ENCODE measurements at places on chromosomes 2 and 18. TPM values are rescaled to one million over a fixed set of nuclear protein-coding genes. Genes with fewer than 3 reads are reported as not detected.

The CPO gene
- total RNA-seq = not detected

DNA sequence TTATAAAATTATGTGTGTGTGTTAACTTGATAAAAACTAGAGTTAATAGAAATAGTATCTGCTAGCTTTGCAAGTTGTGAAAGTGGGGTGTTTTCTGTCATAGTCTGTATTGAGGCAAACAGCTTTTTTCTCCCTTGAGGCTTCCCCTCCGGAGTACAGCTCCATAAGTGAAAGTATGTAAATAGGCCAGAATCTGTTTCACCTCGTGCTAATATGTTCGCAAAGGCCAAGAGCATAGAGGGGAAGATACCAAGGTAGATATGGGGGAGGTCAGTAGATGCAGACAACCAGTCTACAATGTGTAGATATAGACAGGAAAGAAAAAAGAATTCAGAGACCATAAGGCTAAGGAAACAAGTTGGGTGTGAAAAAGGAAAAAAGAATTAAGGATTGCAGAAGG is 72.9 kb downstream of the PTRHD1 start:
- H3K4me1 ChIP-seq = peaks cover 9% of the 10 kb centered on the region
- DNase-seq = no peak
- H3K27ac ChIP-seq = no peak overlapping the region
- no peaks in the 10 kb centered on the region for H3K27me3 ChIP-seq
- peaks cover 20% of the 10 kb centered on the region for H3K36me3 ChIP-seq
- no peak overlapping the region for H3K4me3 ChIP-seq

DNA sequence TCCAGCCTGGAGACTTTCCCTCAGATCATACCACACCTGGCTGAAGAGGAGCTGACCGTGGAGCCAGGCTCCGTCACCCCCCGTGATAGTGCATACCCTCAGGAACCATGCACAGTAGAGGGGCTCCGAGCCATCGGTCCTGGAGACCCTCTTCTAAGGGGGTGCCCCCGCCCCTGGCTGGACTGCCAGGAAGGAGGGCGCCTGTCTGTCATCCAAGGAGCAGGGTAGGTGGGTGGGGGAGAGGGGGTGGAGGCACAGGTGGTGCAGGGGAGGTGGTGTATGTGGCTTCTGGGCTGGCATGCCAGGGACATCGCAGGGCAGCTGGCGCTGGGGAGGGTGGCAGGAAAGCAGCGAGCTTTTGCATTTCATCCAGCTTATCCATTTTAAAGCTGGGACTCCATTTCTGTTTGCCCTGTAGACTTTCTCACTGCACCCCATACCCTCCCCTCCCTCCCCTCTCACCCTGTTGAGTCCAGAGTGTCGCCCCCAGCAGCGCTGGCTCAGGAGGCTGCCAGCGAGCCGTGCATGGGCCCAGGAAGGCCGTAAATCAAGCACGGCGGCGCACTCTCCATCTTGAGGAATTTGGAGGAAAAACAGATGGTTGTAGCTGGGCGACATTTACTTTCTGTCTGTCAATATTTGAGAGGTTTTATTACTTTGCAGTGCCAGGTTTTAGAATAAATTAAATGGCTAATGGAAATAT is 56.2 kb upstream of the HS6ST1 start:
- DNase-seq = no peak
- no peaks in the 10 kb centered on the region for H3K36me3 ChIP-seq
- H3K27ac ChIP-seq = no peak overlapping the region
- peaks cover 5% of the 10 kb centered on the region for H3K4me1 ChIP-seq

GRCh38 chr2:30514848-30515435 is 67.9 kb downstream of the LCLAT1 start:
- H3K27me3 ChIP-seq = no peaks in the 10 kb centered on the region
- peaks cover 27% of the 10 kb centered on the region for H3K36me3 ChIP-seq
- H3K4me1 ChIP-seq = peaks cover 2% of the 10 kb centered on the region
- no peak for DNase-seq
- no peak overlapping the region for H3K4me3 ChIP-seq
- no peak overlapping the region for H3K27ac ChIP-seq

- no peaks in the 10 kb centered on the region for H3K4me1 ChIP-seq
- H3K4me3 ChIP-seq = no peak overlapping the region
- no peaks in the 10 kb centered on the region for H3K36me3 ChIP-seq
These were observed 15.2 kb downstream of the OTOF start for GRCh38 chr2:26462511-26463243.

DNA sequence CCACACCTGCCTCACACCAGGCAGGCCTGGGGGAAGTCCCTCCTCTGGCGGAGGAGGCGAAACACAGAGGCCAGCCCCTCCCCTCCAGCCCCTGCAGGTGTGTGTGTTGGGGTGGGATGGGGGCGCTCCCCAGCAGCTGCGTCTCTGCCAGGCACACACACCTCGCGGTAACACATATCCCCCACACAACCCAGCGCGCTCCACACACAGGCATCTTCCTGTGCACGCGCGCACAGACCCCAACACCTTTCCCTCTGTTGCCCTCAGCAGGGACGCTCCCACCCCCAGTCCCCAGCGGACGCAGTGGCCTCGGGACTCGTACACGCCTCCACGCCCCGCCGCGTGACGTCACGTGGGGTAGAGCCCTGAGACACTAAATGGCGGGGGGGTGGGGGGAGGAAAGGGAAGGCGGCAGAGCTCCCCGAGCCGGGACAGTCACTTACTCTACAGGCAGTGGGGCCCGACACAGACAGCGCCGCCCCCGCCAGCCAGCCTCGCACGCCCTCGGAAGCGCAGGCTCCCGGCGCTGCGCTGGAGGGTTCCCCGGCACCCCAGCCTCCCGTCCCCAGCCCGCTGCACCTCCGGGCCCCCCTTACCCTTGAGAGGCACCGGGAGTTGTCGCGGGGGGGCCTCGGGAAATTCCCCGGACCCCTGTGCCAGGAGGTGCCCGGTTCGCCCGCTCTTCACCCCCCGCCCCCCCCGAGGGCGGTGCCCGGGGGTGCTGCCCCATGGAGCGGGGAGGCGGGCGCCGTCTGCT is at the start of gene WNT10A:
WNT10A (plus strand) TSS at position 751 of the 757 bp plus-strand sequence. CDS start 144 bp downstream, outside the sequence.
- no peaks in the 10 kb centered on the region for H3K36me3 ChIP-seq
- no peak within 1 kb of the TSS for H3K27ac ChIP-seq
- H3K27me3 ChIP-seq = peaks cover 69% of the 10 kb centered on the region
- H3K4me3 ChIP-seq = peak within 1 kb of the TSS; percentile 64
- H3K4me1 ChIP-seq = peaks cover 25% of the 10 kb centered on the region

The GTF2A1L gene
- not detected for total RNA-seq
